ENCODE measurements at places on chromosomes 4 and X.

GRCh38 chr4:59936566-59936965 is 1263.6 kb upstream of the ADGRL3 start:
- DNase-seq, result no peak

- no peak for DNase-seq
These were observed 13.3 kb downstream of the MPP1 start for GRCh38 chrX:154791939-154792338.

GRCh38 chrX:72050011-72050410 is 81.7 kb downstream of the RTL5 start:
- no peak for DNase-seq

DNA sequence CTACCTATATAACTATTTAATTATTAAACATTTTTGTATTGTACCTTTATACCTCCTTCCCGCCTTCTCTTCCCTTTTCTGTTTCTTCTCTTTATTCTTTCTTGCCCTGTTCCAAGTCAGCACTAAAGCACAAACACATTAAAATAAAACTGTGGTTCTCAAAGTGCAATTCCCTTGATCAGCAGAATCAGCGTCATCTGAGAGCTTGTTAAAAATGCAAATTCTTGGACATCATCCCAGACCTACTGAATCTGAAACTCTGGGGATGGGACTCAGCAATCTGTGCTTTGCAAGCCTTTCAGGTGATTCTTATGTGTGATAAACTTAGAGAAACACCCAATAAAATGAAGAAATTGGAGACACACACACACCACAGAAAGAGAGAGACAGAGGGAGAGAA is 178.4 kb upstream of the BMP3 start:
- DNase-seq, result no peak
